Liver (tissue), 10 donors: ENCODE measurements at places on chromosomes 6 and 20. TPM values are rescaled to one million over a fixed set of nuclear protein-coding genes. Genes with fewer than 3 reads are reported as not detected.

Gene PDE10A
- 0.20 TPM for polyA plus RNA-seq

Gene PTCRA
- polyA plus RNA-seq = 0.63 TPM

Gene UBD
- polyA plus RNA-seq = 7.0 TPM

Gene ZSCAN26
- 2.8 TPM for polyA plus RNA-seq

Gene NDRG3
- polyA plus RNA-seq = 3.1 TPM

- H3K4me3 ChIP-seq = no peak overlapping the region
- no peaks in the 10 kb centered on the region for H3K27me3 ChIP-seq
- no peaks in the 10 kb centered on the region for H3K36me3 ChIP-seq
- DNase-seq = no peak
- no peak overlapping the region for H3K27ac ChIP-seq
- no peaks in the 10 kb centered on the region for H3K4me1 ChIP-seq
These were observed 213.7 kb downstream of the SYNE1 start for GRCh38 chr6:152423216-152424103.

DNA sequence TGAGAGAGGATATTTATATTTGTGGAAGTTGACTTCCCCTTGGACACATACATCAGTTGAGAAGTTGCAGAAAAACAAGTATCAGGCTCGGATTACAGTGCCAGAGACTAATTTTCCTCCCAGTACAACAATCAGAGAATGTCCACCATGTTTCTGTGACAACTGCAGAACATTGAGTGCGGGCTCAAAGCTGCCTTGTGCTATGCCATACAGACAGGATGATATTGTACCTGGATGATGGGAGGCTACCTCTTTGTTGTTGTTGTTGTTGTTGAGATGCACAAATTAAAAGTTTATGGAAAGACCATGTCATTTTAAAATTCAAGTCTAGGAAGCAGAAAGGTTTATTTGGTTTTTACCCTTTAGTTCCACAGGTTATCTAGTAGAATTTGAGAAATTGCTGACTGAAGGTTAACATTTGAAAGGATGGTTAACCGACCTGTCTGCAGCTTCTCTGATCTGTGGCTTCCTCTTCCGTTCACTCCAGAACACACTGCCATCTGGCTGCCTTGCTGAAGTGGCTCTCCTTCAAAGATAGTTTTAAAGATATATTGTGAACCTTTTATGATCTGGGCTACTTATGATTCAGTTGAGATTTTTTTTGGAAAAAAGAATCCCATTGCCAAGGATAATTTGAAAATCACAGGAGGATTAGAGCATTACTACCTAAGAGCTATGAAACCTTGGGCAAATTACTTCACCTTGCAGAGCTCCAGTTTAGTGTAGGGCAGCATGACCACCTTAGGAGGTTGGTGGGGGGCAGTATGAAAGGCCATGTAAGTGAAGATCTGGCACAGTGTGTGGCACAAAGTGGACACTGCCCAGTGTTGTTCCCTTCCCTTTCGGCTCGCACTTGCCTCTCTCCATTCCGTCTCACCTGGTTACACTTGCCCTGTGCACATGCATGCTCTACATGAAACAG, 15.9 kb downstream of the TMEM200A start:
- no peaks in the 10 kb centered on the region for H3K27me3 ChIP-seq
- no peak overlapping the region for H3K4me3 ChIP-seq
- H3K36me3 ChIP-seq = no peaks in the 10 kb centered on the region
- DNase-seq = no peak

- no peak for DNase-seq
- no peaks in the 10 kb centered on the region for H3K4me1 ChIP-seq
- H3K27me3 ChIP-seq = no peaks in the 10 kb centered on the region
These were observed 29.6 kb upstream of the TMEM244 start for GRCh38 chr6:129890701-129891100.

DNA sequence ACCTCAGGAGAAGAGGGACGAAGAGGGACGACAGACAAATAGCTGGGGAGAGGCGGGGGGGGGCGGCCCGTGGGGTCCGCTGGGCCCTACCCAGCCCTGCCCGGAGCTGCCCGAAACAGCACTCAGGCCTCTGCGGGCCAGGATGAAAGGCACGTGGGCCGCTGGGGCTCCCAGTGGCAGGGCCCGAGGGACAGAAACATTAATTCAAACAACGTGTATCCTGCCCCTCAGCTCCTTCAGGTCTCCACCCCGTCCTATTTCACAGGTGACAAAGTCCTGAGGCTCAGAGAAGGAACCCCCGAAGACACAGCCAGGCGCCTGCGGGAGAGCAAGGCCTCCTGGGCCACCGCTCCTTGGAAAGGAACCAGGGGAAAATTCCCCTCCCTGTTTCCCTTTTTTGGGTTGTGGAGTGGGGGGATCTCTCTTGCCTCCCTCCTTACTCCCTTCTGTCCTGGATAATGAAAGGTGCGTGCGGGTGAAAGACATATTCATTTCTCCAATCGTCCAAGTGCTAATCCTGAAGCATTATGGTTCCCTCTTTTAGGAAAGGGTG, 93.3 kb downstream of the RNASET2 start:
- peaks cover 9% of the 10 kb centered on the region for H3K4me1 ChIP-seq
- no peak overlapping the region for H3K27ac ChIP-seq
- H3K36me3 ChIP-seq = no peaks in the 10 kb centered on the region
- H3K4me3 ChIP-seq = no peak overlapping the region
- DNase-seq = no peak
- H3K27me3 ChIP-seq = no peaks in the 10 kb centered on the region

GRCh38 chr6:112030961-112031660, 22.8 kb upstream of the CCN6 start:
- H3K36me3 ChIP-seq = no peaks in the 10 kb centered on the region
- no peak overlapping the region for H3K4me3 ChIP-seq
- H3K27me3 ChIP-seq = no peaks in the 10 kb centered on the region
- no peak overlapping the region for H3K27ac ChIP-seq
- DNase-seq = no peak

GRCh38 chr6:110629153-110629552, 152.7 kb upstream of the SLC22A16 start:
- H3K36me3 ChIP-seq = no peaks in the 10 kb centered on the region
- H3K4me3 ChIP-seq = no peak overlapping the region
- no peak for DNase-seq
- no peaks in the 10 kb centered on the region for H3K4me1 ChIP-seq

- DNase-seq = no peak
- H3K27me3 ChIP-seq = no peaks in the 10 kb centered on the region
- no peak overlapping the region for H3K27ac ChIP-seq
These were observed 454.3 kb downstream of the BTBD3 start for GRCh38 chr20:12371990-12372389.

DNA sequence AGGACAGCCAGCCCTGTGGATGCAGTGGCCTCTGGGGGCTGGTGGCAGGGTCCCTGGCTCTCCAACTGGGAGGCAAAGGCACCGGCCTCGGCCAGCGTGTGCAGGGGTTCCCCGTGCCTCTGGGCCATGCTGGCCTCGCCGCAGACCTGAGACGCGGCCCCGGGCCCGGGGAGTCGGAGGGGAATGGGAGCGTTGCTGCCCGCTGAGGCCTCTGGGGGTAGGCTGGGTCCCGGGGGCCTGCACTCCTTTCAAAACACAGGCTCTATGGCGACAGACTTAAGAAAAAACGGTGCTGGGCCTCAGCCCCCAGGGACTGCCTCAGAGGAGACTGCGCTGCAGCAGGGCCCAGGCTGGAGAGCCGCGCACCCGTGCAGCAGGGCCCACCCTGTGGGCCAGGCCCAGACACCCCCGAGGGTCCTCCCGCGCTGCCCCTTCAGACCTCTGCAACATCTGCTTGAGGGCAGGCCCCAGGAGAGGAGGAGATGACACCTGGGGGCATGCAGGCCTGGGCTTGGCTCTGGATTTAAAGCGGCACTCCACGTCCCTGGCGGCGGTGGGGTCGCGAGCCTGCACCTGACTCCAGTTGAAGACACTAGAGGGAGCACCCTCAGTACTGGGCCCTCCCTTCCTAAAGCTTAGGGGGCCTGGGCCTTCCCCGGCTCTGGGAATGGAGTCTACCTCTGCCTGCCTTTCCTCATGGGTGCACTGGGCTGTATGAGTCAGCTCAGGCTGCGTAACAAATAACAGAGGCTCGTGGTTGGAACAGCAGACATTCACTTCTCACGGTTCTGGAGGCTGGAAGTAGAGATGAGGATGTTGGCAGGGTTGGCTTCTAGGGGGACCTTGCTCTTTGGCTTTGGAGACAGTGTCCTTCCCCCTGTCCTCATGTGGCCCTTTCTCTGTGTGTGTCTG, 117.4 kb upstream of the RPS6KA2 start:
- H3K4me3 ChIP-seq = no peak overlapping the region
- no peak for DNase-seq
- no peak overlapping the region for H3K27ac ChIP-seq

- no peaks in the 10 kb centered on the region for H3K36me3 ChIP-seq
- no peaks in the 10 kb centered on the region for H3K27me3 ChIP-seq
- no peak for DNase-seq
- no peak overlapping the region for H3K4me3 ChIP-seq
- H3K27ac ChIP-seq = no peak overlapping the region
- peaks cover 3% of the 10 kb centered on the region for H3K4me1 ChIP-seq
These were observed 115.9 kb upstream of the DST start for GRCh38 chr6:56758553-56758952.

DNA sequence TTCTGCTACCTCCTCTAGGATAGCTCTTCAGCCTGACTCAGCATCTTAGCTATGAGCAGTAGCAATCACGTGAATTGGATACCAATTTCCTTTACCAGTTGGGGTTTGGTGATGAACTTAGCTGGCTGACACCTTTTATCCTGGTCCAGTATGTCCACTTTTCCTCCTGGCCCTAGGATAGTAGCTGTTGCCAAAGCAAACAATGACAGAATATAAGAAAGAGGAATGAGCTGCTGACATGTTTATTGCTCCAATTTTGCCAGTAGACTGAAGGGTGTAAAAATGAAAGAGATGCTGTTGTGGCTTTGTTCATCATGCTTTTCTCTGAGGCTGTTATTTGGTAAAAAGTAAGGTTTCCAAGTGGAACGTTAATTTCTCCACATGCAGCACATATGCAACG, 168.3 kb upstream of the JAG1 start:
- H3K4me3 ChIP-seq = peak overlapping the region; percentile 32
- no peaks in the 10 kb centered on the region for H3K36me3 ChIP-seq
- no peaks in the 10 kb centered on the region for H3K27me3 ChIP-seq
- DNase-seq = no peak

GRCh38 chr6:33961691-33962090, 157.9 kb upstream of the MLN start:
- H3K4me3 ChIP-seq = no peak overlapping the region
- H3K27me3 ChIP-seq = no peaks in the 10 kb centered on the region
- no peaks in the 10 kb centered on the region for H3K4me1 ChIP-seq
- DNase-seq = no peak
- no peak overlapping the region for H3K27ac ChIP-seq
